ENCODE measurements at places on chromosomes 1 and 21. TPM values are rescaled to one million over a fixed set of nuclear protein-coding genes. Genes with fewer than 3 reads are reported as not detected.

The RCSD1 gene
- total RNA-seq, result 101 TPM

- H3K27me3 ChIP-seq, result no peaks in the 10 kb centered on the region
- H3K4me1 ChIP-seq, result no peaks in the 10 kb centered on the region
- H3K4me3 ChIP-seq, result no peak overlapping the region
- H3K36me3 ChIP-seq, result no peaks in the 10 kb centered on the region
Measured at GRCh38 chr1:218939095-218939494, 234.6 kb upstream of the LYPLAL1 start.

GRCh38 chr21:36261459-36261858 lies 58.5 kb upstream of the MORC3 start:
- H3K4me1 ChIP-seq, result peaks cover 7% of the 10 kb centered on the region
- no peak for DNase-seq
- no peak overlapping the region for H3K4me3 ChIP-seq
- H3K36me3 ChIP-seq, result peaks cover 22% of the 10 kb centered on the region
- H3K27me3 ChIP-seq, result no peaks in the 10 kb centered on the region

- H3K4me3 ChIP-seq, result no peak overlapping the region
- peaks cover 4% of the 10 kb centered on the region for H3K4me1 ChIP-seq
- H3K27me3 ChIP-seq, result peaks cover 72% of the 10 kb centered on the region
Measured at GRCh38 chr21:36694593-36695282, 4.2 kb upstream of the SIM2 start.

The CGN gene
- 1.3 TPM for total RNA-seq

DNA sequence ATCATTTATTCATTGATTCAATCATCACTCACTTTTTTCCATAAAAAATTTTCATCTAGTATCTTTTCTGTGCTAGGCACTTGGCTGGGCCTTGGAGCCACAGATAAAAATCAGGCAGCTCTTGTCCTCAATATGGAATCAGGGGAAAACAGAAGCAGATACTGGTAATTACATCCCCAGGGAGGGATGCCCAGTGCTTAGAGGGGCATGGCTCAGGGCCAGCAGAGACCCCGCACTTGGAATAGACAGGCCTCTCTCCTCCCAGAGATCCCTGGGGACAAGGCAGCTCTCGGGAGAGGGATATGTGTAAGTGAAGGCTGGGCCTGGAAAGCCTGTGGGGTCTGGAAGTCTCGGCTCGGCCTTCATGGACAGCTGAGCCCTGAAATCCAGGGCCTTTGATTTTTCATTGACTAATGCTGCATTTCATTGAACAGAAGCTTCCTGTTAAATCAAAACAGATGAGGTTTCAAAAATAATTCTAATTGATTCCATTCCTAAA lies 180.4 kb downstream of the FOXD2 start:
- H3K27ac ChIP-seq, result no peak overlapping the region
- no peaks in the 10 kb centered on the region for H3K36me3 ChIP-seq
- DNase-seq, result no peak
- H3K27me3 ChIP-seq, result no peaks in the 10 kb centered on the region
- H3K4me1 ChIP-seq, result no peaks in the 10 kb centered on the region

DNA sequence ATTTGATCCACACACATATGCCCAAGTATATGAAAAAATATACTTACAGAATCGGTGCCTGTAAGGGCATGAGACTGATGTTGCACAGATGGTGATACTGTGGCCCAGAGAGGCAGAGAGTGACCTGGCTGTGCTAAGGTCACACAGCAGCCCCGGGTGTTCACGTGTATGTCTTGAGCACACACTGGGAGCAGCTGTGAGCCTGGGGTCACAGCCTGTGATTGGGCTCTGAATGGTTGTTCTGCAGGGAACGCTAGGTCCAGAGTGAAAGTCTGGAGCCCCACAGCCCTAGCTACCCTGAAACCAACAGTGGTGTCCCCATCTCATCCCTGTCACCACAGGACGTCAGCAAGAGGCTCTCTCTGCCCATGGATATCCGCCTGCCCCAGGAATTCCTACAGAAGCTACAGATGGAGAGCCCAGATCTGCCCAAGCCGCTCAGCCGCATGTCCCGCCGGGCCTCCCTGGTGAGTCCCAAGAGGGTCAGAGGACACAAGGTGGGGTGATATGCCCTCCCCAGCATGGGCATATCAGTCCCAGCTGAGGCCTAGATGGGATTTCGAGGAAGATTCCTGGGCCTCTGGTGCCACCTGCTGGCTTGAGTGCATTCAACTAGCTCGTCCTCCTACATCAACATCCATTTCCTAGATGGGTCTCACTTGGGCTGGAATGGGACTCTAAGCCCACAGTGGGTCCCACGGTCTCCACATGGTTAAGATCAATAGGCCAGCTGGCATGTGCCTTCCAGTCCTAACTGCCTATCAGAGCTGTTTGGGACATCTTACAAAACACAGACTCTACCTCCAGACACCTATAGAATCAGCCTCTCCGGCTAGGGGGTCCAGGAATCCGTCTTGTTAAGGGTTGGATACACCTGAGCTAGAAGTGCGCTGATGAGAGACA lies 19.7 kb downstream of the CDK18 start:
- peaks cover 24% of the 10 kb centered on the region for H3K27me3 ChIP-seq
- DNase-seq, result peak; percentile 65
- no peaks in the 10 kb centered on the region for H3K36me3 ChIP-seq
- no peak overlapping the region for H3K4me3 ChIP-seq

GRCh38 chr1:110436635-110437034 lies 14.3 kb upstream of the PROK1 start:
- H3K27ac ChIP-seq, result no peak overlapping the region
- H3K27me3 ChIP-seq, result peaks cover 27% of the 10 kb centered on the region
- no peak for DNase-seq
- H3K36me3 ChIP-seq, result no peaks in the 10 kb centered on the region
- H3K4me3 ChIP-seq, result no peak overlapping the region
- no peaks in the 10 kb centered on the region for H3K4me1 ChIP-seq

DNA sequence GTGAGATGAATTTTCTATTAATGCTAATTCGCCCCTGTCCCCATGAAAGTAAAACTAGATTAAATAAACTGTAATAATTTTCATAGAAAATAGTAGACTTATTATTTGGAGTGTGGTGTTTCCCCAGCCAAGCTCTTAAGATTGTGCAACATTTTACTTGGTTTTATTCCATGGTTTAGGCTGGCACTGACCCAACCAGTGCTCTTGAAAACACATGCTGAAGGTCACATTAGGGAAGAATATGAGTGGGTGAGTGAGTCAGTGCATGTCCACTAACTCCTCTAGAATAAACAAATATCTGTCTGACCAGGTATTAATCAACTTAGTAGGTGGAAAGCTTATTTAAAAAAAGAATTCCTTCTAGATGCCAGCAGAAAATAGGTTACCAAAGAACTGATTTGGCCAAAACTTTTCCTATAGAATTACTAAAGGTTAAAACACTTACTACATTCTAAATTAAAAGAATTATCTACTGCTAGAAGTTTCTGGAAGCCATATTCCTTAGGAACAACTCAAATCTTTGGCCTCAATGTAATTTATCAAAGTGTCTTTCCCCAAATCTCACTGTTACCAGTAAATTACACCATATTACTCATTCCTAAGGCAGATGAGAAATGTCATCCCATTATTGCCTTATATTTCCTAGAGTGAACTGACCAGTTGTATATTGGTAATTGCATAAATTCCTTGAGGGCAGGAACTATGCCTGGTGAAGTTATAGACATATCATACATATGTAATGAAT lies 89.7 kb upstream of the RGS1 start:
- no peaks in the 10 kb centered on the region for H3K27me3 ChIP-seq
- no peak overlapping the region for H3K4me3 ChIP-seq
- H3K36me3 ChIP-seq, result no peaks in the 10 kb centered on the region
- no peaks in the 10 kb centered on the region for H3K4me1 ChIP-seq
- H3K27ac ChIP-seq, result no peak overlapping the region

The TRIM58 gene
- 0.65 TPM for total RNA-seq

The TTC22 gene
- total RNA-seq, result 21.0 TPM

DNA sequence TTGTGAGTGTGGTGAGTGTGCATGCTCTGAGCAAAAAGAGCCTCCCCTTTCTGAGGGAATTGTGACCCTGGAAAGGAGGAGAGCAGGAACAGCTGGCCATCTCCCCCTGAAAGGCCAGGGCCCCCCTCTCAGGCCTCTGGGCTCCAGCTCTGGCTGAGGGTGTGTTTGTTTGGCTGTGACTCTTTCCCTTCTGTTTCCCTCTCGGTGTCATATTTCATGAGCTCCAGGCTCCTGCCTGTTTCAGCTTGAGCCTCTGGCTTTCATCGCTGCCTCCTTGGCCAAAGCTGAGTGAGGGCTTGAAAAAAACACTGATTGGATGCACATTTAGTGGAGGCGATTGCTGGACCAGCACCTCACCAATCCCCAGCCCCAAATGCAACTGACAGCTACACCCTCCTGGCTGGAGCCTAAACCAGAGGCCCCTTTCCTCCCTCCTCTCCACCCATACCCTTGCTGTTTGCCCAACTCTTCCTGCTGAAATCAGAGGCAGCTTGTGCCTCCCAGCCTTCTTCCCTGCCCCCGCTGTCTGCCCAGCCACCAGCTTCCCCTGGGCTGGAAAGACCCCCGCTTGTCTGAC lies 64.1 kb downstream of the DDR2 start:
- no peak for DNase-seq
- H3K27ac ChIP-seq, result no peak overlapping the region
- no peak overlapping the region for H3K4me3 ChIP-seq

- H3K36me3 ChIP-seq, result no peaks in the 10 kb centered on the region
- peaks cover 41% of the 10 kb centered on the region for H3K4me1 ChIP-seq
- no peaks in the 10 kb centered on the region for H3K27me3 ChIP-seq
- H3K27ac ChIP-seq, result peak overlapping the region; percentile 99
- no peak for DNase-seq
Measured at GRCh38 chr1:36225283-36225899, 1.1 kb downstream of the THRAP3 start.

- no peaks in the 10 kb centered on the region for H3K4me1 ChIP-seq
- H3K27me3 ChIP-seq, result no peaks in the 10 kb centered on the region
- peaks cover 33% of the 10 kb centered on the region for H3K36me3 ChIP-seq
- no peak overlapping the region for H3K27ac ChIP-seq
- DNase-seq, result no peak
Measured at GRCh38 chr1:32091176-32091575, 16.7 kb upstream of the KPNA6 start.

The TNFRSF18 gene
- total RNA-seq, result 6.4 TPM

- no peaks in the 10 kb centered on the region for H3K36me3 ChIP-seq
- DNase-seq, result no peak
- no peak overlapping the region for H3K27ac ChIP-seq
- no peaks in the 10 kb centered on the region for H3K27me3 ChIP-seq
Measured at GRCh38 chr1:225645194-225645895, 7.6 kb downstream of the ENAH start.

The TENT5C gene
- total RNA-seq, result 48.7 TPM

GRCh38 chr1:33512226-33513011 lies 40.0 kb downstream of the ZSCAN20 start:
- H3K27me3 ChIP-seq, result peaks cover 16% of the 10 kb centered on the region
- H3K4me3 ChIP-seq, result no peak overlapping the region
- H3K4me1 ChIP-seq, result no peaks in the 10 kb centered on the region
- no peak for DNase-seq

The HTR6 gene
- total RNA-seq, result 0.19 TPM

DNA sequence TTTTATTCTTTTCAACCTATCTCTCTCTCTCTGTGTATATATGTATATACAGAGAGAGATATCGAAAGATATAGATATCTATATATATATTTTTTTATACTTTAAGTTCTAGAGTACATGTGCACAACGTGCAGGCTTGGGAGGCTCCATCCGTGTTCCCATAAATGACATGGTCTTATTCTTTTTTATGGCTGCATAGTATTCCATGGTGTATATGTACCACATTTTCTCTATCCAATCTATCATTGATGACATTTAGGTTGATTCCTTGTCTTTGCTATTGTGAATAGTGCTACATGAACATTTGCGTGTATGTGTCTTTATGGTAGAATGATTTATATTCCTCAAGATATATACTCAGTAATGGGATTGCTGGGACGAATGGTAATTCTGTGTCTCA lies 55.2 kb upstream of the GPR88 start:
- H3K36me3 ChIP-seq, result peaks cover 69% of the 10 kb centered on the region
- H3K4me1 ChIP-seq, result no peaks in the 10 kb centered on the region
- H3K27me3 ChIP-seq, result no peaks in the 10 kb centered on the region
- no peak for DNase-seq
- H3K27ac ChIP-seq, result no peak overlapping the region
- H3K4me3 ChIP-seq, result no peak overlapping the region

The PIK3R3 gene
- total RNA-seq, result 1.4 TPM

Data from T-cell (primary cell).